ENCODE measurements at places on chromosomes 4 and X. TPM values are rescaled to one million over a fixed set of nuclear protein-coding genes. Genes with fewer than 3 reads are reported as not detected.

DNA sequence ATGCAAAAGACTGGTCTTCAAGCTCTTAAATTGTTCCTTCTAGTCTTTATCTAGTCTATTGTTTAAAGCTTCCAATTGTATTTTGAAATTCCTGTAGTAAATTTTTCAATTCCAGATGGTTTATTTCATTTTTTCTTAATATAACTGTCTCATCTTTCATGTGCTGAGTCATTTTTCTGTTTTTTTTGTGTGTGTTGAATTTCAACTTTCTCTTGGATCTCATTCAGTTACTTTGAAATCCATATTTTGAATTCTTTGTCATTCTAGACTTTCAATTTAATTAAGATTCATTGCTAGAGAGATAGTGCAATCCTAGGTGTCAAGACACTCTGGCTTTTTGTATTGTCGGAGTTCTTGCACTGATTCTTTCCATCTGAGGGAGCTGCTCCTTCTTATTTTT lies 128.0 kb upstream of the PRKG2 start:
- H3K36me3 ChIP-seq, result no peaks in the 10 kb centered on the region
- no peaks in the 10 kb centered on the region for H3K27me3 ChIP-seq
- no peak overlapping the region for H3K27ac ChIP-seq
- no peak overlapping the region for H3K4me3 ChIP-seq

DNA sequence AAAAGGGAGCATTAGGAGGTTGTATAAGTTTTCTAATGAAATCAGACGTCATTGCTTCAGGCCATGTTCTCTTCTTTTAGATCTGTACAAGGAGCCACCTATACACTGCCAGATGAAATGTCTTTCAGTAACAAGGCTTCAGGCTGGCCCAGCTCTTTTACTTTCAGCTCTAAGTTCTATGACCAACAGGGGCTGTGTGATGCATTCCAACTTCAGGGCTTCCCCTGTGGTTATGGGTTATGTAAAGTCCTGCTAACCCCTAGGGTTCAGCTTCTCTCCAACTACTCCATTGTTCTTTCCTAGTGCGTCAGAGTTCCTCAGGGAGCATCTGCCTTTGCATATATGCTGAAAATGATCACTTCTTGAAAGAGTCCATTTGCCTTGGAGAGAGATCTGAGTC lies 79.4 kb upstream of the TTC29 start:
- no peak overlapping the region for H3K27ac ChIP-seq
- no peak for DNase-seq
- H3K27me3 ChIP-seq, result no peaks in the 10 kb centered on the region

- DNase-seq, result no peak
- peaks cover 5% of the 10 kb centered on the region for H3K27me3 ChIP-seq
- H3K36me3 ChIP-seq, result no peaks in the 10 kb centered on the region
- H3K4me3 ChIP-seq, result no peak overlapping the region
- H3K27ac ChIP-seq, result no peak overlapping the region
Observed at GRCh38 chr4:37586194-37586593, 100.0 kb downstream of the RELL1 start.

Gene CXorf58
- not detected for total RNA-seq

- no peak overlapping the region for H3K4me3 ChIP-seq
- no peak for DNase-seq
- H3K27ac ChIP-seq, result no peak overlapping the region
- no peaks in the 10 kb centered on the region for H3K4me1 ChIP-seq
Observed at GRCh38 chr4:38396845-38397547, 267.0 kb upstream of the KLF3 start.

All from esophagus muscularis mucosa (tissue), 4 donors.